Transverse colon (tissue), 4 donors: ENCODE measurements at places on chromosomes 3 and 15. TPM values are rescaled to one million over a fixed set of nuclear protein-coding genes. Genes with fewer than 3 reads are reported as not detected.

DNA sequence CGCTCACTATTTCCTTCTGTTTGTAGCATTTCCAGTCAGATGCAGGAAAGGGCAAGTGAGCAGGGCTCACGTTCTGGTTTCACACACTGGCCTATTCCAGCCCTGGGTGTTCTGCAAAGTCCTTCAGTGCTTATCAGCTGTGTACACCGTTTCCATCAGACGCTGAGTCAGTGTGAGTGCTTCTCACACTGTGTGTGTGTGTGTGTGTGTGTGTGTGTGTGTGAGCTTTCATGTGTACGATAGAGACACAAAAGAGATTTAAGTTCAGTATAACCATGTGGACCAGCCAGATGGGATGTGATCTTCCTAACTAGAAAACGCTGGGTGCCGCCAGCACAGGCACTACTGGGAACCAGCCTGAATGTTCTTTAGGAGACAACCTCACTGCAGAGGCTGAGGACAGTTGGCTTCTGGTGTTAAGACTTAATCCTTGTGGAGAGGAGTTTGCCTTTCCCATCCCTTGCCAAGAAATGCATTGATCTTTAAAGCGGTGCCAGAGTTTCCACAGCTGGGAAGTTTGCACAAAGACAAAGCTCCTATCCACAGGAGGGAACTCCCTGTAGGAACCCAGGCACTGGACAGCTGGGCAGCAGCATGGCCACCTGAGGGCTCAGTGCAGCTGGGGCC is 3.9 kb upstream of the CHSY1 start:
- no peak for DNase-seq
- peaks cover 10% of the 10 kb centered on the region for H3K4me1 ChIP-seq
- no peaks in the 10 kb centered on the region for H3K36me3 ChIP-seq

DNA sequence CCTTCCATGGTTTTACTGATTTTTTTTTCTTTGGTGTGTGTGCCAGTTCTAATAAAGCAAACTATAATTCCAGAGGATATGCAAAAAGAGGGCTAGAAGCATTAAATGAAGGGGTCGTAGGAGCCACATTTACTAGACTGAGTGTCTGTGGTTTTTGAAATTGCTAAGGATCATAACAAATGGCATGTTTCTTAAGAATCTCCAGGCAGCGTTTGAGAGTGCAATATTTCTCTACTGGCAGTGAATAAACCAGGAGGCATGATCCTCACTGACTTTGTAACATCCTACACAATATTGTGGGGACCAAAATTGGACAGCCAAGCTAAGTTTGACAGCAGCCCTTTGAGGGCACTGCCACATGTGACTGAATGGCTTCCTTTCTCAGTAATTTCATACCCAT is 115.9 kb upstream of the CCNL1 start:
- no peak overlapping the region for H3K4me3 ChIP-seq
- H3K4me1 ChIP-seq, result no peaks in the 10 kb centered on the region
- H3K27ac ChIP-seq, result no peak overlapping the region
- H3K27me3 ChIP-seq, result no peaks in the 10 kb centered on the region

DNA sequence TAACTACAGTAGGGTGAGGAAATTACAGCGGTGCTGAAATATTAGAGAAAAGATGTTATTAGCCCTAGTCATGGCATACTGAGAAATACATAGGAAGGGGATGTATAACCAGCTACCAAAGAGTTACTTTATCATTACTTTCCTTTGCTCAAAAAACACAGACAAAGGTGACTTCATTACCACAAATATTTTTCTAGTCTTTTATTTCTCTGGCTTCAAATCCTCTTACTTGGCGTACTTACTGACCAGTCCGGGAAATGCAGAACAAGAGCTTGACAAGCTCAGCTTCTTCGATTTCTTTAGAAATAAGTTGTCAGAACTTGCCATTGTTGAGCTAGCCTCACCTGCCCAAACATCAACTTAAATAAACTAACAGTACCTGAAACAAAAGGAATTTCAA is 142.1 kb upstream of the TMCO5A start:
- H3K36me3 ChIP-seq, result no peaks in the 10 kb centered on the region
- H3K4me3 ChIP-seq, result no peak overlapping the region
- H3K4me1 ChIP-seq, result no peaks in the 10 kb centered on the region
- H3K27me3 ChIP-seq, result no peaks in the 10 kb centered on the region

DNA sequence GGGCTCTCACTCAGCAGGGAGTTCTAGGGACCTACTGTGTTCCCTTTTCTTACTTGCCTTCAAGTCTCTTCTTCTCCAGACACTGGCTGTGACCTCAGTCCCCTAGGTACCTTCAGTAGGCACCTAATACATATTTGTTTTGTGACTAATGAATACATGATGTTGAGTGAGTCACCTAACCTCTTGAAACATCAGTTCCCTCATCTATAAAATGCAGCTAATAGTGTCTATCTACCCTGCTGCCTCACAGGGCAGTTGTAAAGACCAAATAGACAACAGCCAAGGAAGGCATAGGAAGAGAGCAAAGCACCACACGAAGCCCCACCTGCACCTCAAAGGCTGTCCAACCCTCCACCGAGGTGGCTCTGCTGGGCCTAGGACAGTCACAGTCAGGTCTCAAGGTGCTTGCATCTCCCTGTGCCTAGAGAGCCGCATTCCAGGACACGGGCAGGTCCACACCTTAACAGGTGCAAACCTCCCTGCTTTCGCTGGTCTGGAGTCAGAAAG is 29.1 kb downstream of the DAPK2 start:
- DNase-seq, result no peak
- no peak overlapping the region for H3K27ac ChIP-seq
- no peaks in the 10 kb centered on the region for H3K36me3 ChIP-seq
- no peak overlapping the region for H3K4me3 ChIP-seq
- H3K4me1 ChIP-seq, result peaks cover 62% of the 10 kb centered on the region

The SLC24A5 gene
- total RNA-seq, result not detected

DNA sequence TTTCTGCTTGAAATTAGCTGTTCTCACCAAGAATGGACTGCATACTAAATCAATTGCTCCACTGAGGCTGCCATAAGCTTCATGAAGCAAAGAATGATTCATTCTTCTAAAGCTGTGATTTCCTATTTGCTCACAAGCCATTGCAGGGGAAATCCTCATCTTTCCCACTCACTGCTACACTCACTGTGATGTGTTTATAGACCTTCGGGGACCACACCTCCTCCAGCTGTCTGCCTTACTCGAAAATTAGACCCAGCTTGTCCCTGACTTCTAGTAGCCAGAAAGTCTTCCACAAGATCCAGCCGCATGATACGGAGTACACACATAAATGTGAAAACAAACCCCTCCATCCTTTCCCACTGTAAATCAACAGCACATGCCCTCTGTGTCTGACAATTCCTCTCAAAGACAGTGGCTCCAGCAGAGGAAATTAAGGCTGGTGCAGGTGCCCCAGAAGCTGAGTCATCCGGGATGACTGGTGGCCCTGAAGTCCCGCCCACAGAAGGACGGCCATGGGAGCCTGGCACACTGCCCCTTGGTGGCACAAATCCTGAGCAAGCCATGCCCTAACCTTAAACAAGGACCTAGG is 172.0 kb downstream of the STT3B start:
- no peaks in the 10 kb centered on the region for H3K27me3 ChIP-seq
- H3K4me3 ChIP-seq, result no peak overlapping the region
- no peaks in the 10 kb centered on the region for H3K36me3 ChIP-seq
- peaks cover 14% of the 10 kb centered on the region for H3K4me1 ChIP-seq

GRCh38 chr3:133277813-133278212 is 122.0 kb upstream of the BFSP2 start:
- H3K27ac ChIP-seq, result no peak overlapping the region
- no peaks in the 10 kb centered on the region for H3K4me1 ChIP-seq
- H3K4me3 ChIP-seq, result no peak overlapping the region
- H3K36me3 ChIP-seq, result no peaks in the 10 kb centered on the region
- H3K27me3 ChIP-seq, result no peaks in the 10 kb centered on the region
- DNase-seq, result no peak
